ENCODE measurements at places on chromosomes 3 and 15.

DNA sequence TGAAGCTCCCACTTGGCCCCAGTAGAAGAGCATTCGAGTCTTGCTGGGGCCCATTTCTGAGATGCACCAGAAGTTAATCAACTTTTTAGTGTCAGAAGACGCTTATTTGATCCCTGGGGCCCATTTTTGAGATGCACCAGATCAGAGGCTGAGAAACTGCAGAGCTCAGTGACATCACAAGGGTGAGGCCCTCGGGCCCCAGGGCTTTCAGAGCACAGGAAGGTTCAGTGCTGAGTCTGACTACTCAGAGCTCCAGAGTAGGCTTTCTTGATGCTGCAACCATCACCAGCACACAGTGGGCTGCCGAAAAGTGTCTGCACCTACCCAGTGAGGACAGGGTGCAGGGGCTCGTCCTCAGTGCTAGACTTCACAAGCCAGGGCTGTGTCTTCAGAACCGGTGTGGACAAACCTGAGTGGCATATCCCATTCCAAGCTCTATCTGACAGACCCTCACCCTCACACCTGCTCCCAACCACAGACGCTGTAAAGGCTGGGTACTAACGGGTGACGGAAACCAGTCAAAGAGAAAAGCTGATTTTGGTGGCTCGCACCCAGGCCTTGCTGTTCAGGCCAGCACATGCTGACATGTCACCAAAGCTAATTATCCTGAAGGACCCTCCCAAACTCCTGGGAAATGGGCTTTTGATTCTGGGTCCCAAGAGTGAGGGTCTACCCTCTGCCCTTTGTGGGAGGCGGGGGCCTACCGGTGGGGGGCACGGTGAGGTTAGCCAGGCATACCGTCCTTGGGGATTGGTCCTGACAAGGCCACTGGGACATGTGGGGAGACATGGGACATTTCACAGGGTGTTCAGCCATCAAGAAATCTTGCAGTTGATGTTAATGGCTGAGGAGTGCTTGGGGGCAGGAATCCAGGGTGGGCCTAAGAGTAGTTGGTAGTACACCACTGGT lies 83.0 kb downstream of the PDCD6IP start:
- DNase-seq: no peak

DNA sequence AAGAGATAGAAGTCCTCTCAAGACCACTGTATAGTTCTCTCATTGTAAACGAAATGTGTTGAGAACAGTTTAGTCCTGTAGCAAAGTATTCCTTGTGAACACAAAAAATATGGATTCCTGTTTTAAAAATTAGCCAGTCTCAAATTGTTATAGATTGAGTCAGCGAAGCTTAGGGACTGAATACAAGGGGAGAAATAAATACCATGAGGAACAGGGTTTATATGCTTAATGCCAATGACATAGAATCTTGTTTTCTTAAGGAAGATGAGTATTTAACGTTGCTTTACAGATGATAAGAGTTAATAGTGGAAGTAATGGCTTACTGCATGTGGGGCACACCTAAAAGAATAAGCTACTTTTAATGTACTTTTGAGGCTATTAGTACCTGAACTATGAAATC lies 37.9 kb downstream of the SETD5 start:
- no peak for DNase-seq

DNA sequence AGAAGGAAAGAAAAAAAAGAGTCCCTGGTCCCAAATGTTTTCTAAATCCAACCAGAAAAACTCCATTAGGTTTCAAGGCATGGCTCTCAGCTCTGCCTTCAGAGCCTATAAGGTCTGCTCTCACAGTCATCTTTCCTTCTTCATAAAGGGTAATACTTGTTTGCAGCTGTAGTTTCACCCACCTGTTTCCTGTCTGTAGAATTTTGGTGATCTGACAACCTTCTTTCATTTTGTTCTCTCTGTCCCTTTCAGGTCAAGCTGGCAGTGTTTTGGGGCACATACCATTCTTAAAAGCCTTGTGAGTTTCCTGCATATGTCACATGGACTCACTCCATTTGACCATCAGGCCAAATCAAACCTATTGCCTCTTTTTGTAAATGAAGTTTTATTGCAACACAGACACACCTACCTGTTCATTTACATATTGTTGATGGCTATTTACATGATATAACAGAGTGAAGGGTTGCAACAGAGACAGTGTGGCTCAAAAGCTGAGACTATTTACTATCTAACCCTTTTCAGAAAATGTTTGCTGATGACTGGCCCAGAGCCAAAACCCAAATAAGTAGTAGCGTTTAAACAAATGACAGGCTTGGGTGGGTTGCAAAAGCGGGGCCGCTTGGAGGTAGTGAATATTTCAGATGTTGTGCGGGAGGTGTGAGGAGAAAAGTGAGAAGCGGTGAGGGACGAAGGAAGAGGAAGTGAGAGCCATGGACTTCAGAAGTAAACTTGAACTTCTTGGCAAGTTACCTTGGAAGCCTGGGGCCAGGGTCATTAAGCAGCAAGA lies 292.7 kb upstream of the PROK2 start:
- peak; percentile 78 for DNase-seq

DNA sequence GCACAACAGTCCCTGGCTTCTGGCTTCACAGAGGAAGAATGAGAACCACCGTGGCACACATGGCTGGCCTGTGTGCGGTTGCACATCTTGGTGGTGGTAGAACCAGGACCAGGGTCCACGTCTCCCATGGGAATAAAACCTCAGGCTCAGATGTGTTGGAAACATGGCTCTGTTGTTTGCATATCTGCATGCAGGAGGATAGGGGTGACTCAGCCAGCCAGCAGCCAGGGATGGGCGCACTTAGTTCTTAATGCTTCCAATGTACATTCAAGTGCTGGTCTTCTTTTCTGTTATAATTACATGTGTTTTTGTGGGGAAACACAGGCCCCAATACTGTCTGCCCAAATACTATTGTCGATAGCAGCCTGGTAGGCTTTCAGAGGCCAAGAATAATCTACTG lies 35.8 kb upstream of the BCL2L10 start:
- no peak for DNase-seq

GRCh38 chr3:29194139-29194538 lies 86.7 kb upstream of the RBMS3 start:
- no peak for DNase-seq

GRCh38 chr15:44535092-44535491 lies 1.9 kb upstream of the EIF3J start:
- DNase-seq: no peak

GRCh38 chr3:25610779-25611178 lies 53.9 kb downstream of the TOP2B start:
- no peak for DNase-seq

- no peak for DNase-seq
These were observed 470.2 kb upstream of the AGTR1 start for GRCh38 chr3:148227534-148227933.

- DNase-seq: peak; percentile 28
These were observed 15.4 kb downstream of the GALK2 start for GRCh38 chr15:49185473-49185872.

GRCh38 chr15:40803688-40804087 lies 3.2 kb upstream of the ZFYVE19 start:
- no peak for DNase-seq

GRCh38 chr3:185558395-185558794 lies 6.0 kb upstream of the LIPH start:
- peak; percentile 59 for DNase-seq

DNA sequence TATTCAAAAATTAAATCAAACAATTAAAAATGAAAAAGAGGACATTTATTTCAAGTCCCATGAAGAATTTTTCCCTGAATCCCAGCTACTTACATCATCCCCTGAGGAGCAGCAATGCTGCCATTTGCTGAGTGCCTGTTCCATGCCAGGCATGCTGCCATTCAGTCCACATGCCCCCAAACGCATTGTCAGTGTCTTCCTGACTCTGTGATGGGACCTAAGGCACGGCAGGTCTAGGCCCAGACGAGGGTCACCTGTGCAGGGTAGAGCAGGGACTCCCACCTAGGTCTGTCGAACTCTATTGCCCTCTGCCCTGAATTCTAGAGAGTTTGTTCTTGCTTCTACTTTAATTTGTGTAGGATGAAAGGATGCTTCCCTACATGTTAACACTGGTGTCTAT lies 7.0 kb downstream of the PSTPIP1 start:
- DNase-seq: no peak

DNA sequence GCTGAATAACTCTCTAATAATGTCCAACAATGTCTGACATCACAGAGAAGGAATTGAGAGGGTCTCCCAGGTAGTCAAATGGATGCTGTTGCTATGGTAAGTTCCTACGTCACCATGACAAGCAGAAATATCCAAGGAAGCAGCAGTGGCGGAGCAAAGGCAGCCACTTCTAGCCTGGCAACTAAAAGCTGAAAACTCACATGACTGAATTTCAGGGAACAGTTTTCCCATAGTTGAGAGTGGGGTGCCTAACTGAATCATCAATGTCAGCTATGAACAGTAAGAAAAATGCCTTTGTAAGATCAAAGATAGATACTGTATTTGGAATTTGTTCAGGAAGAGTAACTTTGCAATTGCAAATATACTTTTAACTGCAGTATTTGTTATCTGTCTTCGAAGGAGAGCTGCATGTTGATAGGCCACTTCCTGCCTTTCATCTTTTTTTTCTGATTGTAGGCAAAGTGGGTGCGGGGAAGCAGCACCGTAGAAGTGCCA lies 161.7 kb downstream of the BBX start:
- no peak for DNase-seq

- DNase-seq: no peak
These were observed 23.7 kb upstream of the TBC1D21 start for GRCh38 chr15:73849641-73850040.

DNA sequence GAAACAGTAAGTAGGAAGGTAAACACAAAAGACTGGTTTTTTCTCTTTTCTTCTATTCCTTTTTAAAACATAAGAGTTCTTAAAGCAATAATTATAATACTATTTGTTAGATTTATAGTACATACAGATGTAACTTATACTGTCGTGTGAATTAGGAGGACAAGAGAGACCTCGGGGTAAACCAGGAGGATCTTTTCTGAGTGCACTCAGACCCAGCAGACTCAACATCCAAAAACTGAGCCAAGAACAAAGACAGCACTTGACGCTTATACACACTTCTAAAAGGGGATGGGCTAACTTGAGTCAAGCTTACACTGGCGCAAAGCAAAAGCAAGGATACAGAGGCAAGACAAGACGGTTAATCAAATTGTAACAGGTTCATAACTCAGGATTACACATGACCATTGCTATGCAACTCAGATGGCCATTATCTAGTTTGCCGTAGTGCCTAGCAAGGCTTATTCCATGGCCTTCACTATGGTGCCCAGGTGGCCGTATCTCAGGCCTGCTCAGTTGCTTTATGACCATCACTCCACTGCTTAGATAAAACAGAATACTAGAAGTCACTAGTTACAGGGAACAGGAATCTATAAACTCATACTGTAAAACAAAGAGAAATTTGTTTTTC lies 18.6 kb downstream of the MTHFS start:
- DNase-seq: no peak

- DNase-seq: no peak
These were observed 86.9 kb downstream of the ZNF609 start for GRCh38 chr15:64547275-64547674.

GRCh38 chr15:57609805-57610529 lies 18.3 kb downstream of the MYZAP start:
- no peak for DNase-seq

- no peak for DNase-seq
These were observed 27.1 kb downstream of the RPSA start for GRCh38 chr3:39433642-39434041.

DNA sequence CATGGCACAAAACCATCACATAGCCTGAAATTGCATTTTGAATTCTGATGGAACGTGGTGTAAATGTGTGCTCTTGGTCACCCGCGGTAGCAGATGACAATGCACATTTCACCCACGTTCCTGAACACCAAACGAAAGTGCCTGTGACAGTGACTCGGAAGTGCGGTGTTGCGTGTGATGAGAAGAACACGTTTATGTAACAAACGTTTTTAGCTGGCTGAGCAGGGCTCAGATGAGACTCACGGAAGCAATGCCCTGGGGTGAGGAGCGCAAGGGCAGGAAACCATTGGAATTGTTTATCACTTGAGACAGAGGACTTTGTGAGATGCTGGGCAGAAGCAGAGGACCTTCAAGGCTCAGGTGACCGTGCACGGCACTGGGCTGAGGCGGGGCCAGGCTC lies 449.2 kb upstream of the CFAP20DC start:
- DNase-seq: no peak

- no peak for DNase-seq
These were observed 113.1 kb upstream of the ABHD17C start for GRCh38 chr15:80581976-80582375.

DNA sequence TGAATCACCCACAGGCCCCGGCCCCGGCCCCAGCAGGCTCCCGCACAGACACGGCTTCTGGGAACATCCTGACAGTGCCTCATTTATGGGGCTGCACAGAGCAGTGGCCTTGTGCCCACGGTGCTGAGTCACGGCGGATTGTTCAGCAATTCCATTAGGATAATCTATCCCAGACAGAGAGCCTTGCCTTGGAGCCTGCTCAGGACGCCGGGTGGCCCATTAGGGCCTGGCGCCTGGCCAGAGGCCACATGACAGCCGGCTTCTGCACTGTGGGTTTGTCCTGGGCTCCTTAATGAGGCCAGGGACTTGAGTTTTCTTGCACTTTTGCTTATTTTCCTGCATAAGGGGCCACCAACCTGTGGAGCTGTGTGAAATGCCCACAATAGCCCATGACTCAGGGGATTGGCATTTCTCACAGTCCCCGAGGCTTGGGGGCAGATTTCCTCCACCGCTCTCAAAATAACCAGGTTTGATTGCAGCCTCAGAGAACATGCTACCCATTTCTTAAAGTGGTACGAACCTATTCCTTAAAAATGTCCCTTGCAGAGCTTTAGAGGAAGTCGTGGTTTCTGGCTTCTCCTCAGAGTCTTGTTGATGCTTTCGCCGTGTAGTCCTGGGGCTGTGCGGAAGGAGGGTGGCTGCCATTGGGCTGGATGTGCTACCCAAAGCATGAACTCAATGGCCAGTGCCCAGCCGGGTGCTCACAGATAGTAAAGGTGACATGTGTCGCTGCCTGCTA lies 19.0 kb downstream of the SYNM start:
- no peak for DNase-seq

DNA sequence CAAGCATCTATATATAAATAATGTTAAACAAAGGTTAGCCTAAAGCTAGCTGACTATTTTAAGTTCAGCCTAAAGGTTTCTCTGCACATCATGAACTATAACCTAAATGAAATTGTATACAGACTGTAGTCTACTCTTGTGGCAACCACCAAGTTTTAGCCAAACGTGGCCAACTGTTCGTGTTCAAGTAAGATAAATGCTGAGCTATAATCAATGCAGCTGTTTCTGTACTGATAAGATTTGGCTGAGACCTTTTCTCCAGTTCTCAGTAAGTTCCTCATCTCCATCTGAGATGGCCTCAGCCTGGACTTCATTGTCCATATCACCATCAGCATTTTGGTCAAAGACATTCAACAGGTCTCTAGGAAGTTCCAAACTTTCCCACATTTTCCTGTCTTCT lies 43.7 kb upstream of the IGSF10 start:
- no peak for DNase-seq

DNA sequence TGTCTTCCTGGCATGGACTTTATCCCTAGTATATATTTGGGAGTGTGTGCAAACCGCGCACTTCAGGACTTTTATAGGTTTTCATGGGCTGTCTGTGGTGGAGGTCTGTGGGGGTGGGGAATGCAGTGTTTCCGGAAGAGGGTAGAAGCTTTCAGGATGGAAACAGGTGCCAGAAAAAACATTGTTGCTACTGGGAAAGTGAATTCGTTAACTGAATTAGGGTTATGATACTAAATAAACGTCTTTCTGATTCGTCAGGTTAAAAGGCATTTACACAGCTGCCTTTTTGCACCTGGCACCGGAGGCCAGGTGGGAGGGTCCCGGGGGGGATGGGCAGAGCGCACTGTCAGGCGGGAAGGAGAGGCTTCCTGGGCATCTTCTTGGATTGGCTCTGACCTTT lies 62.1 kb downstream of the SLCO3A1 start:
- DNase-seq: no peak

GRCh38 chr3:98735761-98736269 lies 27.3 kb upstream of the ST3GAL6 start:
- no peak for DNase-seq

All from GM12865 (cell line).